ENCODE measurements at places on chromosomes 16 and 17.

DNA sequence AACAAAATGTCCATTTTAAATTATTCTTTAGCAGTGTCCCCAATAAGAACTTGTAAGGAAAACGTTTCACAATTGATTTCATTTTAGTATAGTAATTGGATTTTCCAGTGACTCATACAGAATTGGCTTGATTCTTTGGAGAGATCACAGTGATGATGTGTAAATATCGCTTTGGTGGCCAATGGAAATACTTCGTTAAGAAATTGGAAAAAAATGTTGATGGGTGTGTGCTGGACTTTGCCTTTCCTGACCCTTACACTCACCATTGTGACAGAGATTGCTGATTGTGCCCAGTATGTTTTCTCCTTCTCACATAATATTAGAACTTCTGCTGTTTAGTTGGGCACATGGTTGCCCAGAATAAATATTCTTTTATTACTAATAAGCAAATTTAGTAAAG is 7.4 kb upstream of the EFCAB13 start:
- DNase-seq, result peak; percentile 53

- DNase-seq, result peak; percentile 97
Observed at GRCh38 chr16:68085259-68086071, at the start of gene NFATC3. Gene NFATC3, plus strand, starts transcription at chr16:68085370. Its CDS starts 312 bp downstream, at chr16:68085682.

- no peak for DNase-seq
Observed at GRCh38 chr17:1239210-1239609, 31.0 kb upstream of the BHLHA9 start.

- DNase-seq, result peak; percentile 10
Observed at GRCh38 chr17:50443505-50443974, 17.5 kb downstream of the ACSF2 start.

DNA sequence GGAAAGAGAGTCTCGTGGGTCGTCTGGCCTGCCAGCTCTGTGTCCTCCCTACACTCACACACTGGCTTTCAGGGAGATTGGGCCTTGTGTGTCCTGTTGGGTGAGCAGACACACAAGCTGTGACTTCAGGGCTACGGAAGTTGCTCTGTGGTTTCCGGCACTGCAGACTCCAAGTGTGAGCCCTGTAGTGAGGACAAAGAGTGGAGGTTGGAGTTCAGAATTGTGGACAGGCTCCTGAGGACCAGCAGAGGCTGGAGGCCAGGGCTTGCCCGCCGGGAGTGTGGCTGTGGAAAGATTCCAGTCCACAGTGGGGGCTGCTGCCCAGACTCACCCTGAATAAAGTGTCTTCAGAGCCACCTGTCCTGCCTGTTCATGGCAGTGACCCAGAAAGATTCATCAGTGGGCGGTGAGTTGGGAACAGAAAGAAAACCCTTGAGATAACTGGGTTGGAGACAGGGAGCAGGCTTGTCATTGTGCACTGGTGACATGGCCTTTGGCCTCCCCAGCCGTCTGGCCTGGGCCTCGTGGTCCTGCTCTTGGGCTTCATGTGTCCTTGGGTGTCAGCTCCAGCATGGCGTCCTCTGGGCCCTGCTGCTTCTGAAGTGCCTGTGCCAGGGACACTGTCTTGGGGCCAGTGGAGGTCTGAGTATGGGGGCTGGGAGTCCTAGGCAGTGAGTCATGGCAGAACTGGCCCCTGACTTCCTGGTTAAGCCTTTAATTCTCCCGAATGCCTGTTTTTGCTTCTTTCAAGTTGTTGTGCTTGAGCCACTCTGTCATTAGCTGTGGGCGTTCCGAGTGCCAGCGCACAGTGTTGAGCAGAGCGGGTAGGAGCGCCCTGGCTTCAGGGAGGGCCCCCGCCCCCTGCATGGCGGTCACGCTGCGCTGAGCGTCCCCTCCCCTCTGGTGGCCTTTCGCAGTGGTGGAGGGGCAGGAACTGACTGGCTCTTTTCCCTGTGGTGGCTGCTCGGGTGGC is 19.9 kb upstream of the ZNF750 start:
- DNase-seq, result peak; percentile 75

DNA sequence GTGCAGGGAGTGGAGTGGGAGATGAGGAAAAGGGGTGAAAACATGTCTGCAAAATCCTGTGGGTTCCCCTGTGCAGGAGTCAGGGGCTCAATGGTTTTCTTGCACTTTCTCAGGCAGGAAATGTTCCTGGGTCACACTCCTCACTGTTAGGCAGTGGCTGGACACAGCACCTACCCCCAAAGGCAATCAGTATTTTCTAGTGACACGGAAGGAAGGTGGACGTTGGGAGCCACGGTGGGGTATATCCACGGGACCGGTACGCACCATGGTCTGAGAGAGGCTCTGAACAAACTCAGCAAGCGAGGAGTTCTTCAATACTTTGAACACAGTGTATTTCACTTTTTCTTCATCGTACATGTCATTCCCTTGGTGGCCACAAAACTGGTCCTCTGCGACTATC is 20.9 kb downstream of the LITAFD start:
- DNase-seq, result no peak

DNA sequence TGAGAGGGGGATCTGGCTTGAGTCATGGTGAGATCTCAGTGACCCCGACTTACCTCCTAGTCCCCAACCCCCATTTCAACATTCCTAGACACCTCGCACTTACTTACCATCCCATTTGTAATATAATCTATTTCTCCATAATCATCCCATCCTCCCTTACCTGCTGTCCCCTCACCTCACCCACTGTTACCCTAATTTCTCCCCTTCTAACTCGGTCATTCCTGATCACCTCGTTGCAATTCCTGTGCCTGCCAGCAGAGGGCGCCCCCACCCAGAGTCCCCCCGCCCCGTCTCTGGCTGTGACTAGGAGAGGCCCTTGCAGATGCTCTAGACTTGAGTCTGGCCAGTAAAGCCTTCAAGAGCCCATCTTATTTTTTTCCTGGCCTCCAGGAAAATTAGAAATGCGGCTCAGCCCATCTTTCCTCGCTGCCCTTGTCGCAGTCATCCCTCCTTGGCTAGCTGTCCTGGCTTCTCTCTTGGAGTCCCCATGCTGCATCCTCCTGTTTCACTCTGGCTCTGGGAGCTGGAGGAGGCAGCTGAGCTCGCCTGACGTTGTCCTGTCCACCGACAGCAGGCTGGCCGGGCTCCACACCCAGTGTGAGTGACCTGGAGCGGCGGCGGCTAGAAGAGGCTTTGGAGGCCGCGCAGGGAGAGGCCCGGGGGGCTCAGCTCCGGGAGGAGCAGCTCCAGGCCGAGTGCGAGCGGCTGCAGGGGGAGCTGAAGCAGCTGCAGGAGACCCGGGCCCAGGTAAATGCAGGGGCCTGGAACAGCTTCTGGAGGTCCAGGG is 5.0 kb downstream of the TBKBP1 start:
- DNase-seq, result peak; percentile 58

- no peak for DNase-seq
Observed at GRCh38 chr17:83154311-83155127, 75.1 kb downstream of the METRNL start.

DNA sequence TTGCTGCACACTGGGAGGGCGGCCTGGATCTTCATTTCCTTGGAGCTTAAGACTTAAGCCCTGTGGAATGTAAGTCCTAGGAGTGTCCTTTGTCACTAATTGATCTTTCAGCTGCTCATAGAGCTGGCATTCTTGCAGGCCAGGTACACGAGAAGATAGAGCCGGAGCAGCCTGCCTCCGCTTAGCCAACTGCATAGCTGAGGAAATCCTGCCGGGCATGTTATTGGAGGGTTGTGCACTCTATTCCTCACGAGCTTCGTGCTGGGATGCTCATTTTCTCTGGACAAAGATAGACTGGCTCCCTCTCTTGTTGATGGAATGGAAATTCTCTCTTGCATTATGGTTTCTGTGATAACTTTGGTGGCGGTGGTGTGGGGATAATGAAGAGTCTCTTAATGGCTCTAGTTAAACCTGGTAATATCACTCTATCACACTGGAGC is 76.9 kb downstream of the RPA1 start:
- no peak for DNase-seq

DNA sequence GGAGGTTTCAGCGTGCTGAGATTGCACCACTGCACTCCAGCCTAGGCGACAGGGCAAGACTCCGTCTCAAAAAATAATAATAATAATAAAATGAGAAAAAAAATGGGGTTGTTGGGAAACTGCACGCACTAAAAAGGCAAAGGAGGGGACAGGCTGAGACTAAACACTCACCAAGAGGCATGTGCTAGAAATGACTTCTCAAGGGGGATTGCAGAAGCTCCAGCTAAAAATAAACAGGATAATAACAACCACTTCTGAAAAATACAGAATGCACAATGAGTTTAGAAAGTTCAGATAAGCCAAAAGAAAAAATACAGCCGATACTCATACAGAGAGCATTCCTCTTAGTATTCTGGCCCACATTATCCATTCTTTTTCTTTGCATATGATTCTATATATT is 15.1 kb upstream of the TIMP2 start:
- no peak for DNase-seq

DNA sequence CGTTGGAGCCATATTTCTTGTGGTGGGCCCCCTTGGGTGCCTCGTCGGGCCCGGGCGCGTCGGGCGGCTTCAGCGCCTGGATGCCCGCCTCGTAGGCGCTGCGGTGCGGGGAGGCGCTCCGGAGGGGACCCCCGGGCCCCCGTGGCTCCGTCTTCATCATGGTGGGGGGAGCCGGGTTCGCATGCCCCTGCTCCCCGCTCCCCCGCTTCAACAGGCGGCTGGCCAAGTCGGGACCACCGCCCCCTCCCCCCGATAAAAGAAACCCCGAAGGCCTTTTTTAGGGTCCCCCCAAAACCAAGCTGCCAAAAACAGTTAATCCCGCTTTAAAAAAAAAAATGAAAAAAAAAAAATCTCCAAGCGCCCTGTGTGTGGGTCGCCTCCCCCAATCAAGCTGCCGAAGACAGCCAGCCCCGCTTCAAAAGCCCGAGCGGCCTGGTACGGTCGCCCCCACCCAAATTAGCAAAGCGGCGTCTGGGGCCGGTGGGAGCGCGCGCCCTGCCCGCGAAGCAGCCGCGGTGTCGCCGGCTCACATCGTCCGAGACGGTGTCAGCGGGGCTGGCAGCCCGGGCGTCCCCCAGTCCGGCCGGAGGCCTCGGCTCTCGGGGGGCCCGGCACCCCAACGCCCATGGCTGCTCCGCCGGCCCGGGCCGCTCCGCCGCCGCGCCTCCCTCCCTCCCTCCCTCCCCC is at the start of gene PPP1R9B:
TSS of gene PPP1R9B (minus strand) at position 324 of the 687 bp plus-strand sequence. CDS start at position 160, 164 bp downstream.
- no peak for DNase-seq

- no peak for DNase-seq
Observed at GRCh38 chr16:69031877-69032301, 73.6 kb upstream of the HAS3 start.

DNA sequence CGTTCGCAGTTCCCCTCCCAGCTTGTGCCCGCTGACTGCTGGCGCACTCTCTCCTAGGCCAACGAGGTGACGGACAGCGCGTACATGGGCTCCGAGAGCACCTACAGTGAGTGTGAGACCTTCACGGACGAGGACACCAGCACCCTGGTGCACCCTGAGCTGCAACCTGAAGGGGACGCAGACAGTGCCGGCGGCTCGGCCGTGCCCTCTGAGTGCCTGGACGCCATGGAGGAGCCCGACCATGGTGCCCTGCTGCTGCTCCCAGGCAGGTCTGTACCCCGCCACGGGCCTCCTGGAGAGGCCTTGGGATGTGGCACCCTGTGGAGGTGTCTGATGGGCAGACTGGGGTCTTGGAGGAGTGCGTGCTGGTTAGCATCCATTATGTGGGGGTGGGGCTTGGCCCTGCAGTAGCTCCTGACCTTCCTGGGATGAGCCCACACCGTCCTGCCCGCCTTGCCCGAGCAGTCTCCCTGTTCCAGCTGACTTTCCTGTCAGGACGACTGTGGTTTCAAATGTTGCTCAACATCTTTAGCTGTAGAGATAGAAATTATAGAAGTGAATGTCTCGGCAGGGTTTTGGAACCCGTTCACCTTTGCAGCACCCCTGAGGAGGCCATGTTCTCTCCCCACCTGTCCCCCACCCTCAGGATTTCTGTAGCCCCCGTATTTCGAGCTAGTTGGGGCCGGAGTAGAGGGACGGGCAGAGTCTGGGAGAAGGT is 44.9 kb upstream of the CAPN15 start:
- DNase-seq, result no peak

GRCh38 chr17:49993423-49994060 is 1.5 kb downstream of the DLX3 start:
- DNase-seq, result no peak
